ENCODE measurements at places on chromosomes 12 and 14.

DNA sequence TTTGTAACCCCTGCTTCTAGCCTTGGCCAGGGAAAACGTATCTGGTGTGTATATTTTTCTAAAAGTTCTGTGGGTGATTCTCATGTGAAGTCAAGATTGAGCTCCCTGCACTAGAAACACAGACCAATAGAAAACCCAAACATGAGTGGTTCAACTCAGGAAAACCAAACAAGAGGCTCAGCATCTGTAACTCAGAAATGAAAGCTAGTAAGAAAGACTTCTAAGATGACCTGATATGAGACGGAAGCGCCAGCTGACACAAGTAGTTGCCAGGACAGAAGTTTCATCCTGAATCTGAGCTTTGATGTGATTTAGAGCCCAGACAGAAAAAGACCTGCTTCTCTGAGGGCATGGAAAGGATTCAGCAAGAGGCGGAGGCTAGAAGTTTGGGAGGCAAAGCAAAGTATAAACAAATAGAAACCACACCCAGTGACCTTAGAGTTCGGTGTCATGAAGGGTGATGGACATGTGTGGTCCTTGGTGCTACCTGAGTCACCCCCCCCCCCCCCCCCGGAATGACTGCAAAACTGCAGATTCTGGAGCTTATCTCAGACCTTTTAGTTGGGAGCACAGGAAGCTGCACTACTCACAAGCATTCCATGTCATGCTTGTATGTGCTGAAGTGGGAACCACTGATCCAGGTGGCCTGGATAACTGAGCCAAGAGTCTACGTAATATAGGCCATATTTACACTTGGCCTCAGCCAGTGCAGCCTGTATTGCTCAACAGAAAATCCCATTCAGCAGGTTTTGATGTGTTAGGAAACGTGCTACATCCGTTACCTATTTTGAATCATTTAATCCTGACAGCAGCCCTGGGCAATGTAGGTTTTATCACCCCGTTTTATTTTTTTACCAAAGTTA, 191.3 kb downstream of the ANO6 start:
- DNase-seq: no peak

- DNase-seq: no peak
Measured at GRCh38 chr12:77830583-77831351, at the start of gene NAV3. TSS of gene NAV3 (plus strand) at chr12:77830894. CDS start at chr12:77831462, 568 bp downstream.

- DNase-seq: peak; percentile 51
Measured at GRCh38 chr14:50932156-50932555, 12.1 kb downstream of the PYGL start.

GRCh38 chr12:43210485-43211192, 341.4 kb downstream of the ADAMTS20 start:
- DNase-seq: no peak

DNA sequence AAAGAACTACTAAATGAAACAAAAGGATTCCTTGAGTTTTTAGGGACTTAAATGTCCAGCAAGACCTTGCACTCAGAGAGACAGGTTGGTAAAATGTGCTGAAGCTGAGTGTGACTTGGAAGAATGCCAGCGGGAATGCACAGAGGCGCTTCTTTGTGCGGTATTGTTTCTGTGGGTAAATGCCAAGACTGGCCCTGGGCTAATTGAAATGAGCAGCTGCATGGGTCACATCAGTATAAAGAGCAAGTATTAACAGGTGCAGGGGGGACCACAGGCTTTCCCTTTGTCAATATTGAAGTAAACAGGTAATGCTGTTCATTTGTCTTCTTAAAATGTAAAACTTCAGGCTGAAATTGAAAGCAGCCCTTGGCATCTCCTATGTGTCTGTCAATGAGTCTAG, 74.3 kb downstream of the LMO3 start:
- peak; percentile 86 for DNase-seq

DNA sequence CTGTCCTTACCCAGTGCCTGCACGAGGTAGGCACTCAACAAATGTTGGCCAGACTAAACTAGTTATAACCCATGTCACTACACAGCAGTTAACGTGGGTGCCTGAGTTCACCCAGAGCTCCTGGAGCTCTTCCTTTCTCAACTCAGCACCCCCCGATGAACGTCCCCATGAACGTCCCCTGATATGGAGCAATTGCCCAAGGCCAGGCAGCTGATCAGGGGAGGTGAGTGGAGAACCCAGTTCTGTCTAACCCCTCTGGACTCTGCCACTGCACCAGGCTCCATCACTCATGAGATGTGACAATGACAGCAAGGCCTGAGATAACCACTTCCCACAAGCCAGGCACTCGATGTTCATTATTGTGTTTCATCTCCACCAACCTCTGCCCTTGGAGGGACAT, 199.0 kb downstream of the BCL11B start:
- DNase-seq: no peak

DNA sequence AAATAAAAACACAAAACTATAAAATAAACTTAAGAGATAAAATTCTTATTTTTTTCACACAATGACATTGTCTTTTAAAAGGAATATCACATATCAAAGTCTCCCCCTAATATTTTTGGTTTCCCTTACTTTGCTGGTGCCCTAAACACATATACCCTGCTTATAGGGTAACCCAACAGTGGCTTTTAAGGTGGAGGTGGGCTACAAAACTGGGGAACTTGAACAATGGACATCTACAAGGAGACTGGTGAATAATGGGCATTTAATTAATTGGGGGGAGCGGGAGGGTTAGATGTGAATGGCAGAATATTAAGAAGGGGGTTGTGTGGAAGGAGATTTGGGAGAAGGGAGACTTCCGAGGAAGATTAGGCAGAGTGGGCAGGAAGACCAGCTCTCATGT, 9.6 kb downstream of the B4GALNT1 start:
- DNase-seq: no peak

GRCh38 chr14:32102152-32102787, 25.2 kb downstream of the ARHGAP5 start:
- no peak for DNase-seq

DNA sequence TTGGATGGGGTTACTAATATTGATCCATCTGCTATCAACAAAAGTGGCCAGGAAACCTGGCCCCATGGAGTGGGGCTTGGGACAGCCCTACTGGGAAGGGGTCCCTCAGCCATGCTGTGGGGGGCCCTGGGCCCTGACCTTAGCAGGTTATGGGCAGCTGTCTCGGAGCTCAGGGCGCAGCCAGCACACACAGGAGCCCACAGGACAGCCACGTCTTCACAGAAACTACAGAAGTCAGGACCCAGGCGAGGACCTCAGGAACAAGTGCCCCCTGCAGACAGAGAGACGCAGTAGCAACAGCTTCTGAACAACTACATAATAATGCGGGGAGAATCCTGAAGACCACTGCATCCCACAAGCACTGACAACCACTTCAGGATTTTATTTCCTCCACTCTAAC, 11.9 kb upstream of the FKBP11 start:
- no peak for DNase-seq

DNA sequence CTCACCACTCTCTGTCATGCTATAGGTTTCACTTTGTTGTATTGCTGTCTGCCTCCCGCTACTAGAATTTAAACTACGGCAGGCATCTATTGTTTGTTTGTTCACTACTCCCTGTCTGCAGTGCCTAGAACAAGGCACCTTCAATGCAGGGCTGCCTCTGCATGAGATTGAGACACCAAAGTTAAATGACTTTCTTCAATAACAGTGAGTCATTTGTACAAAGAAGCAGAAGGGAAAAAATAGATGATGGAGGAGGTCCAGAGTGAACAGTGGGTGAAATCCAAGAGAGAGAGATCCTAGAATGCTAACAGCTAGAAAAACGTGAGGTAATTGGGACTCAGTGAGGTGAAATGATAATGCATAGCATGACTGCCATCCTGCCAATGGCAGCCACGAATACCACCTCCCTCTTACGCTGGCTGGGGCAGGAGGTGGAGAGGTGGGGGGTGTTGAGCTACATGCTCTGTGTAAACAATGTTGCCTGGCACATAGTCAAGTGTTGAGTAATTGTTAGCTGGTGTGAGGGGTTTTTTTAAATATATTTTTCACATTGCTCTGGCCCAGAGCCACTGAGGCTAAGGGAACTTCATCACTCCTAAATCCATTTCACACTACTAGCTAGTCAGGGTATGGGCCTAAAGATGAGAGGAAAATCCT, 367.6 kb downstream of the RPS29 start:
- no peak for DNase-seq

- peak; percentile 52 for DNase-seq
Measured at GRCh38 chr12:55742719-55743405, at the start of gene GDF11. TSS of gene GDF11 (plus strand) at chr12:55743122. CDS start at chr12:55743317, 195 bp downstream.

DNA sequence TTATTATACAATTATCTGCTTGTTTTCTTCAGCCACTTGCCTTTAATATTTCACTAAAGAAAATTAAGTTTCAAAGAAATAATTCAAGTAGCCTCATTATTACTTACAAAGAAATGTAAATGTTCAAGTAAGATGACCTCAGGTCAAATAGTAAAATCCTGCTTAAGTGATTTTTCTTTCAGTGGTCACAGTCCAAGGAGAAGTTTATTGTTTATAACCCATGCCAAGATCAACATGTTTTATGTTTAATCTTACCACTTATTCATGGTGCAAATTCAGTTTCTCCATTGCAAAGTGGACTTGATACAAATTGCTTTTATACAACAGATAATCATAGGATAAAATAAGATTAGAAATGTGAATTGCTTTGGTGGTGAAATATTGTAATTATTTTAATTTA, 370.2 kb upstream of the FLRT2 start:
- no peak for DNase-seq

GRCh38 chr12:46933947-46934346, 108.2 kb upstream of the SLC38A4 start:
- peak; percentile 21 for DNase-seq

DNA sequence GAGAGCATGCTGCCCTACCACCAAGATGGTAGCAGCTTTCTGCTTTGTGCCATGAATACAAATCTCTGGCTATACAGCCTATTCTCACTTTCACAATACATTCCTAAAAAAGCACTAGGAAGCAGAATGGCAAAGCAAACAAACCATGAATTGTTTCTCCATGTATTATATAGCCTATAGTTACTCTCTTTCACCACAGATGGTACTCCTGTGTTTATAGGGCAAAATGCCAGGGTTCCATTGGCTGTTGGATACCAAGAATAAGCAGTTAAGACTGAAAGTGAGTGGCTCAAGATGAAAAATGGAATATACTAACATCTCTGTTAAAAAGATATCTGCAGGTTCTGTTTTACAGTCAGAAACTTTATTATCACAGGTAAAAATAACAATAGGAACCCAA, 11.1 kb downstream of the ARF3 start:
- peak; percentile 50 for DNase-seq

DNA sequence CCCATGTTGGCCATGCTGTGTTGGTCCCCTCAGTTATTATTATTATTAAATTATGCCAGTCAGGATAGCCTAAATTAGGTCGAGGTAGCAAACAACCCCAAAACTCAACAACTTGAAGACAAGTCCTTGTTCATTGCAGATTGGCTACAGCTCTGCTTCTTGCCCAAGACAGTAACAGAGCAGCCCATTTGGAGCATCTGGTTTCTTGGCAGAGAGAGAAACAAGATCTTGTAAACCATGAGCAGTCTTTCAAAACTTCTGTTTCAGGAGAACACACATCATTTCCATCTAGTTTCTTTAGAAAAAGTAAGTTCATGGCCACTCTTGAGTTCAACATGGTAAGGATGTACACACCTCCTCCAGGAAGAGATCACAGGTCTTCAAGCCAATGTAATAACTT, 52.3 kb downstream of the E2F7 start:
- DNase-seq: no peak

GRCh38 chr12:105935106-105935505, 203.6 kb downstream of the NUAK1 start:
- DNase-seq: no peak

- DNase-seq: no peak
Measured at GRCh38 chr12:102484428-102484958, 4.1 kb upstream of the IGF1 start.
